Endodermal cell (in vitro differentiated cells): ENCODE measurements at places on chromosomes 2 and 18.
A peak's percentile ranks its signal among the peaks of the same experiment; 100 is the strongest.

GRCh38 chr18:76720683-76721082, 101.7 kb upstream of the ZNF236 start:
- H3K4me1 ChIP-seq = no peaks in the 10 kb centered on the region
- DNase-seq = no peak
- no peak overlapping the region for H3K4me3 ChIP-seq

- peaks cover 14% of the 10 kb centered on the region for H3K36me3 ChIP-seq
- no peak overlapping the region for H3K27ac ChIP-seq
- H3K27me3 ChIP-seq = no peaks in the 10 kb centered on the region
- DNase-seq = peak; percentile 93
Observed at GRCh38 chr18:79528846-79529245, 133.1 kb downstream of the NFATC1 start.

DNA sequence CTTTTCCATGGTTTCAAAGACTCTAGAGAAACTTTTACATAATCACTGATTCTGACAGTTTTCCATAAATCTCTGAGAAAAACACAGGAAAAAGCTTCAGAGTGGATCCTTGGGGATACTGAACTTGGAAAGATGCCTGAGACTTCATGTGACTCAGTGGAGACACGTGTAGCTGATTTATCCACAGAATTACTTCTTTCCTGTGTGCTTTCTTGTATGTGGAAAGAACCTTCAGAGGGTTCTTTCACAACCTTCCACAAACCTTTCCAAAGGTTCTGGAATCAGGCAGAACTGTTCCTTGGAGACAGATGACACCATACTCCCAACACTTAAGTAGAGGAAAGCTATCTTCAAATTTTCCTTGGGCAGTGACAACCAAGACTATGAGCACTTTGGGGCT, 207.2 kb downstream of the RND3 start:
- H3K27me3 ChIP-seq = no peaks in the 10 kb centered on the region
- H3K4me1 ChIP-seq = no peaks in the 10 kb centered on the region
- no peak overlapping the region for H3K27ac ChIP-seq
- no peak overlapping the region for H3K4me3 ChIP-seq

- H3K4me1 ChIP-seq = peaks cover 11% of the 10 kb centered on the region
- DNase-seq = peak; percentile 52
- no peaks in the 10 kb centered on the region for H3K27me3 ChIP-seq
- H3K4me3 ChIP-seq = no peak overlapping the region
- H3K27ac ChIP-seq = no peak overlapping the region
Observed at GRCh38 chr18:79944126-79944731, 7.2 kb downstream of the SLC66A2 start.

DNA sequence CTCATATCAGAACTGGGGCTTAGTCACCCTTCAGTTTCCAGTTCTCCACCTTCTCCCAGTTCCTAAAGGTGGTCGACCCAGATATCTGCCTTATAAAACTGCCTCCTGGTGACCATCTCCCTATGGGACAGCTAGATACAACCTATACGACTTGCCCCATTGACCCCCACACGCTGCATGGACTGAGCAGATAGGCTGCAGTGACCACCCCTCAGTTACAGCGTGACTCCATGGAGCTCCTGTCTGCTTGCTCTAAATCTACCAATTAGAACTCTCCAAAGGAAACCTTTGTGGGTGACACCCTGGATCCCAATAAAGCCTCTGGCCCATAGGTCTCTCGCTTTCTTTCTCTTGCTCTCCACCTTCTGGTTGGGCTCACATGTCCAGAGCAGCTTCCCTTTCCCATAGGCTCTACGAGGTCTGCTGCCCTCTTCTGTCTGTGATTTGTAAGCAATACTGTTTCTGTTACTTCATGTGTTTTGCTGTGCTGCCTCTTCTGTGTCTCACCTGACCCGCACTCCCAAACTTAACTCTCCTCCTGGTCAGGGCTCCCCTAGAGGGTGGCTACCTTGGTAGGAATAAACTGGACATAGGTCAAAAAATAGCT, 971.3 kb upstream of the FAM98A start:
- H3K4me1 ChIP-seq = no peaks in the 10 kb centered on the region
- no peak overlapping the region for H3K4me3 ChIP-seq
- H3K27me3 ChIP-seq = no peaks in the 10 kb centered on the region
- DNase-seq = peak; percentile 67
- no peaks in the 10 kb centered on the region for H3K36me3 ChIP-seq

DNA sequence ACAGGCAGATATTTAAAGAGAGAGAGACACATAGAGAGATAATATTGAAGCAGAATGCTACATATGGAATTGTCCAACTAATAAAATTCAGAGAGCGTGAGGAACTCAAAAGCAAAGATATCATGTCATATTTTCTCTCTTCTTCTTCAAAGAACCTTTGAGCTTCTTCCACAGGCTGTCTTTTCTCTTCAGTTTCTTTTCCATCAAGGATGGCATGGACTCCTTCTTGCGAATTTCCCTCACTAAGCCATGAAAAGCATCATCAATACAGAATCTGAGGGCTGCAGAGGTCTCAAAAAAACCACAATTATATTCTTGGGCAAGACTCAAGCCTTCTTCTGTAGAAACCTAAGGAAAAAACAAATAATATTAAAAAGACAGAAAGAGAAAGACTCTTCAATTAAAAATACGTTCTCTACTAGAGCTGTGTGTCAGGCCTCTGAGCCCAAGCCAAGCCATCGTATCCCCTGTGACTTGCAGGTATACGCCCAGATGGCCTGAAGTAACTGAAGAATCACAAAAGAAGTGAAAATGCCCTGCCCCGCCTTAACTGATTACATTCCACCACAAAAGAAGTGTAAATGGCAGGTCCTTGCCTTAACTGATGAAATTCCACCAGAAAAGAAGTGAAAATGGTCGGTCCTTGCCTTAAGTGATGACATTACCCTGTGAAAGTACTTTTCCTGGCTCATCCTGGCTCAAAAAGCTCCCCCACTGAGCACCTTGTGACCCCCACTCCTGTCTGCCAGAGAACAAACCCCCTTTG, 371.9 kb downstream of the RIT2 start:
- H3K27ac ChIP-seq = no peak overlapping the region
- H3K4me3 ChIP-seq = peak overlapping the region; percentile 63
- peak; percentile 83 for DNase-seq
- no peaks in the 10 kb centered on the region for H3K27me3 ChIP-seq

GRCh38 chr2:51212374-51212773, 180.4 kb upstream of the NRXN1 start:
- no peak overlapping the region for H3K4me3 ChIP-seq
- H3K27me3 ChIP-seq = no peaks in the 10 kb centered on the region
- no peak for DNase-seq

- no peak overlapping the region for H3K27ac ChIP-seq
- H3K4me1 ChIP-seq = no peaks in the 10 kb centered on the region
- H3K36me3 ChIP-seq = no peaks in the 10 kb centered on the region
- H3K4me3 ChIP-seq = no peak overlapping the region
- no peak for DNase-seq
Observed at GRCh38 chr2:28251337-28251736, 141.3 kb upstream of the FOSL2 start.

DNA sequence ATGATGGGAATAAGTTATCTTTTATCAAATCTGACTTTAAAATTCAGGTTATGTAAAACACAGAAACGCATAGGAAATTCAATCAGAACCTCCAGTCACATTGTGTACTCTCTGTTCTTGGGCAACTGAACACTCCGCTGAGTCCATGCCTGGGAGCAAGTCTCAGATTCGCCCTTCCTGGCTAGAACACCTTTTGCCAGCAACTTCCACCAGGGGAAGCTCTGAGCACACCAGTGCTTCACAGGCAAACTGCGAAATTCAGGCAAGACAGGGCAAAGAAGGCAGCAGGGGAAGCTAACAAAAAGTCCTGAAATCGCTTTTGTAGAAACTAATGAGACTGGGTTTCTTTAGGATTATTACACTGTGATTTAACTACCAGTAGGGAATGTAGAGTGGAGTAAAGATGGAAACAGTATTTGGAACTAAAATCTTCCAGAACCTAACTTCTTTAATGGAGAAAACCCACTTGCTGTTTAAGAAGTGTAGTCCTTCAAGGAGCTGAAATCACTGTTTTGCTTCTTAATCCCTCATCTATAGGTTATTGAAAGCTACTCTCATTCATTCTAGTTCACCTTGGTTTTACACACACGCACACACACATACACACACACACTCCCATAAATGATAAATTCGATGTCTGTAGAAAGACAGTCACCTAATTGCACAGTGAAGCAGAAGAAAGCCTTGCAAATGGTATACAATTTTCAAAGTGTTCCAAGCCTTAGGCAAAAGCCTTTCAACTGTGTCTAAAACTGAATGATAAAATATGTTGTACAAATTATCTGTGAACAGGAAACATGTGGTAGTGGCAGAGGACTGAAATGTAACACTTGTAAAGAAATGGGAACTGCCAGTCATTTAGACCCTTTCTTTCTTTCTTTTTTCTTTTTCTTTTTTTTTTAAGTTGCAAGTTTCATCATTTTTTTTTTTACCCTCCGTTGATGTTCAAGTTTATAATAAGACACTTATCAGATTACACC, 214.5 kb downstream of the TMEM182 start:
- peaks cover 2% of the 10 kb centered on the region for H3K4me1 ChIP-seq
- peaks cover 4% of the 10 kb centered on the region for H3K27me3 ChIP-seq
- H3K36me3 ChIP-seq = no peaks in the 10 kb centered on the region

GRCh38 chr18:22493940-22494339, 76.2 kb upstream of the CTAGE1 start:
- no peaks in the 10 kb centered on the region for H3K36me3 ChIP-seq
- no peaks in the 10 kb centered on the region for H3K27me3 ChIP-seq
- H3K4me1 ChIP-seq = no peaks in the 10 kb centered on the region
- H3K27ac ChIP-seq = no peak overlapping the region
- H3K4me3 ChIP-seq = no peak overlapping the region

GRCh38 chr2:26462100-26462499, 15.8 kb downstream of the OTOF start:
- no peak overlapping the region for H3K27ac ChIP-seq
- H3K36me3 ChIP-seq = no peaks in the 10 kb centered on the region
- no peak overlapping the region for H3K4me3 ChIP-seq
- no peak for DNase-seq
- H3K27me3 ChIP-seq = no peaks in the 10 kb centered on the region
- H3K4me1 ChIP-seq = peaks cover 3% of the 10 kb centered on the region
